ENCODE measurements at places on chromosomes 16 and 17.

DNA sequence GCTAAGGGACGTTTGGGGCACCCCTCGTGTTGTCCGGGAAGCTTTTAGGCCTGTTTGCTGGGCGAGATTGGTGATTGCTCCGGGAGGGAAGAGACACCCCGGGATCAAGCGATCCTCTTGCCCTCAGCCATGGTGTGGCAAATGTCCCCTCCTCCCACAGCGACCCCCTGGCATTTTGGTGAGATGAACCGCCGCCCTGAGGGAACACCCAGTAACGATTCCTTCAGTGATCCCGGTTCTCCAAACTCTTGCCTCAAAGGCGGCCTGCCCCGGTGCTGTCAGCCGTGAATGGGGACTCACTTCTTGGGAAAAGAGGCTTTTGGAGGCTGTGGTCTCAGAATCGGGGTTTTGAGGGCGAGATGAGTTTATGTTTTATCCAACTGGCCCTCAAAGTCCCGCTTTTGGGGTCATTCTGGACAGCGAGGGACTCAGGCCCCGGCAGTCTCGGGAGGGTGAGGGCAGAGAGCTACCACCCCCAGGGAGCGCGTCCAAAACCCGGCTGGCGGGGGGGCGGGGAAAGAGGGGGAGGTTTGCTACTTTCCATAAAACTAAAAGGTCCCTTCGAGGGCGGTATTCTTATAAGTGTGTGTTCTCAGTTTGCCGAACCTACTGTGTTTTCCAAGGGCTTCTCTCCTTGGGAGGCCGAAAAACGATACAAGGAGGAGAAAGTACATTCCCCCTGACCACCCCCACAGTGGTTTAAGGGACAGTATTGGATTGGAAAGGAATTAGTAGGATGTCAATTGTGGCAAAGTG lies 232.7 kb downstream of the MRTFB start:
- no peak for DNase-seq

GRCh38 chr16:50466170-50466569 lies 82.0 kb upstream of the NKD1 start:
- no peak for DNase-seq

DNA sequence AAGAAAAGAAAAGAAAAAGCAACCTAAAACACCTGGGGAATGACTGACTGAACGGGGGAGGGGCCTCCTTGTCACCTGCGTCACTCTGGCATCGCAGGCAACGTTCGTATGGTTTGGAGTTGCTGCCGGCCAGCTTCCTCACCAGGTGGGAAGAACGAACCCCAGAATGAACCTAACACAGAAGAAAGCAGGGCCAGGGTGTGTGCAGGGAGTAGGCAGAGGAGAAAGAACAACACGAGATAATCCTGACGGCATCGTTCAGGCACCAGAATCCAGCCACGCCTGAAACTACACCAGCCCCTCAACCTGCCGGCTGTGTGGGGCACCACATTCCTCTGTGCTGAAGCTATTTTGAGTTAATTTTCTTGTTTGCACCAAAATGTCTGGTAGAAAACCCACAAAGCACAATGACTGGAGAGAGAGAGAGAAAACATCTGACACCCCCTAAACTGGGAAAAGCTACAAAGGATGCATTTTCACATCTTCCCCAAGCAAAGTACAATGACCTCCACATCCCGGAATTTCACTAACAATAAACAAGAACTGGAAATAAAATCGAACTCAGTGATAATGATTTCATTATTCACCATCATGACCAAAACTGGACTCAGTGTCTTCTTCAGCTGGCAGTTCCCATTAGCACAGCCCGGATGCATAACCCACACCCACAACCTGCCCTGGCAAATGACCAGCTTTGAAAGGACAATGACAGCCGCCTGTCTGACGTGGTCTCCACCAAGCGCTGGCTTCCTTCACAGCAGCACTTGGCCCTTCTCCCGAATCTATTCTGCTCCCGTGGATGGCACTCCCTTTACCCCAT lies 23.6 kb downstream of the RAB40B start:
- no peak for DNase-seq

GRCh38 chr16:55622930-55623561 lies 32.7 kb upstream of the SLC6A2 start:
- DNase-seq, result no peak

- no peak for DNase-seq
Measured at GRCh38 chr17:7831233-7831632, 2.8 kb upstream of the KDM6B start.

DNA sequence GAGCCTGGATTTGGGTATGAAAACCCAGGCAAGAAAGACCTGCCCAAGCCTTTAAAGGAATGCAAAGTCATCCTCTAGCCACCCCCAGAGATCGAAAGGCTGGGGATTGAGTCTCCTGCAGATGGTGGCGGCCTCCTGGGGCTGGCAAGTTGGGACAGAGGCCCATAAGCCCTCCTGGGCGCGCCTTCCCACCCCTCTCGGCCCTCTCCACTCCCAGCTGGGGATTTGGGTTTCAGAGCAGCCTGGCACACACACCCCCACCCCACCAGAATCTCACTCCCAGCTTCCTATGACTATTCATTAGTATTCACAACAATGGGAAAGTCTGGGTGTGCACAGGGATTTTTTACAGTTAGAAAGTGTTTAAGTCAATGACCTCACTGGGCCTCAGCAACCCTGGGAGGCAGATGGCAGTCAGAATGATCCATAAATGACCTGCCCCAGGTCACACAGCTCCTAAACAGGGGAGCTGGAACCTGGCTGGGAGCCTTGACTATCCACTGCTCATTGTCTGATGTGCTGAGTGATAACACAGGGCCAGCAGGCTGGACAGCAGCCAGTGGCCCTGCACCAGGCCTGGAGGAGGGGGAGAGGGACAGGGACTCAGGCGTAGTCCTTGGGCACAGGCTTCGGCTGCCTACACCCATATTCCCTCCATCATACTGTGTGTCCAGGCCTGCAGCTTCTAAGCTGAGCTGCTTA lies 12.1 kb downstream of the NHERF1 start:
- DNase-seq, result no peak

GRCh38 chr17:71801301-71801700 lies 319.5 kb upstream of the SOX9 start:
- DNase-seq, result no peak

GRCh38 chr16:33877-34647 lies 19.3 kb downstream of the POLR3K start:
- DNase-seq, result no peak

GRCh38 chr17:82045936-82046484 lies 5.6 kb downstream of the RFNG start:
- DNase-seq, result no peak

- DNase-seq, result no peak
Measured at GRCh38 chr17:4165301-4166010, 22.5 kb downstream of the CYB5D2 start.

GRCh38 chr16:72018470-72018869 lies 9.9 kb downstream of the DHODH start:
- DNase-seq, result no peak

DNA sequence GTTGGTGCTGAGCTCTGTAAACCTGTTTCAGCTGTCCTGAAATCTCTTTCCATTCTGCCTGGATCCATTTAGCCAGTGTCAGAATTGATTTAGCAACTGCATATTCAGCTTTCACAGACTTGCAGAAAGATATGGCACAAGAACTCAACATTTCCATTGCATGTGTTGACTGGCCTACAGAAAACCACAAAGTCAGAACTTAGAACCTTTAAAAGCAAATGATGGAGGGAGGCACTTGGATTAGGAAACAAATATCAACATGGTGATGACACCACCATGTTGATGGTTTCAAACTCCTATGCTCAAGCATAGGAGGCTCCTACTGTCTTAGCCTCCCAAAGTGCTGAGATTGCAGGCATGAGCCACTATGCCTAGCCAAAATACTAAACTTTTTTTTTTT lies 52.3 kb upstream of the ARL6IP1 start:
- no peak for DNase-seq

GRCh38 chr16:56019274-56019673 lies 144.1 kb upstream of the CES5A start:
- DNase-seq, result no peak

DNA sequence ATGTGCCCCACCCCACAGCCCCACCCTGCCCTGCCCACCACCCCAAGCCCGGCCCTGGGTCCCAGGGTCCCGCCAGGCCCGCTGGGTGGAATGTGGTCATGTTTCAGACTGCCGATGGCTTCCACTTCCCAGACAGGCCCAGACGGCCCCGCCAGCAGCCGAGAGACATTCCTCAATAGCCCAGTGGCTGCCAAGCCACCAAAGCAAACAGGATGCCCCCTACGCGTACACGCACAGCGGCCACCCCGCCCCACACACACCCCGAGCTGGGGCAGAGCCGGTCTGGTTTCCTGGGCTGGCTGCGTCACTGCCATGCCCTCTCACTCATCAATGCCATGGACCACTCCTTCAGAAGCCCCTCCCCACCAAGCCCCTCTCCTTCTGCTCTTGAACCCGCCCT lies 1.2 kb upstream of the KRT17 start:
- DNase-seq, result no peak

- no peak for DNase-seq
Measured at GRCh38 chr17:77829843-77830799, 128.4 kb upstream of the TNRC6C start.

- no peak for DNase-seq
Measured at GRCh38 chr17:156094-156621, 18.8 kb downstream of the SCGB1C2 start.

- no peak for DNase-seq
Measured at GRCh38 chr17:17370711-17371110, 67.5 kb downstream of the NT5M start.

DNA sequence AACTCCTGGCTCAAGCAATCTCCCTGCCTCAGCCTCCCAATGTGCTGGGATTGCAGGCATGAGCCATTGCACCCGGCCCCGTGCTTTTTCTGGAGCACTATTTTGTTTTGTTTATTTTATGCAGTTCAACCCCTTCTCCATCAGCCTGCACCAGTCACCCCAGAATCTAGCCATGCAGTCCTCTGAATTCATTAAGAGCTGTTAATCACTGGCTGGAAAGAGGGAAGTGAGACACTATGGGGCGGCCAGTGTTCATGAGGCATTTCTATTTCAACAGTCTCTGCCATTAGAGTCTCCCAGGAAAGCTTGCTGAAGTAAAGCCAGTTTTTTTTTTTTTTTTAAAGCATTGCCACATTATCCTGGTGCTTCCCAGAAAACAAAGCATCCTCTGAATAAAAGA lies 1.7 kb downstream of the VWA3A start:
- DNase-seq, result no peak

- DNase-seq, result no peak
Measured at GRCh38 chr16:76835779-76836300, 355.1 kb upstream of the MON1B start.

- DNase-seq, result no peak
Measured at GRCh38 chr17:10626390-10626789, 30.7 kb downstream of the MYH3 start.

DNA sequence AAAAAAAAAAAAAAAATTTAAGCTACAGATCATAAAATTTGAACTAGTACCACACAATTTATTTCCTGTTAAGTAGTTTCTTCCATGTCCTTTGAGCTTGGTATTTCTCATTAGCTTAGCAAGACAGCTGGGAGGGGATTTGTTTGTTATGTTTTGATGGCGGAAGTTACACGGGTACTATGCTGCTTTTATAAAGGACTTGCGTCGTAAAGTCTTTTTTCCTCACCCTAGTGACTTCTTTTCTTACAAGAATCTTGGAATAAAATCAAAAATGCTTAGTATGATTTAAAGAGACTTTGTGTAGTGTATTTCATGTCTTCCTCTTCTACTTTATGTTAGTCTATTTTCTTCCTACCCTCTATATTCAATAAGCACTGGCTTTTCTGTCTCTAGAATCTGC lies 89.1 kb downstream of the NLK start:
- no peak for DNase-seq

- DNase-seq, result no peak
Measured at GRCh38 chr16:66918803-66919568, at the start of gene CDH16. Gene CDH16, minus strand, starts transcription at chr16:66918885. Its CDS starts 820 bp downstream, at chr16:66918065.

GRCh38 chr16:57128771-57129389 lies 36.5 kb downstream of the CPNE2 start:
- DNase-seq, result no peak

DNA sequence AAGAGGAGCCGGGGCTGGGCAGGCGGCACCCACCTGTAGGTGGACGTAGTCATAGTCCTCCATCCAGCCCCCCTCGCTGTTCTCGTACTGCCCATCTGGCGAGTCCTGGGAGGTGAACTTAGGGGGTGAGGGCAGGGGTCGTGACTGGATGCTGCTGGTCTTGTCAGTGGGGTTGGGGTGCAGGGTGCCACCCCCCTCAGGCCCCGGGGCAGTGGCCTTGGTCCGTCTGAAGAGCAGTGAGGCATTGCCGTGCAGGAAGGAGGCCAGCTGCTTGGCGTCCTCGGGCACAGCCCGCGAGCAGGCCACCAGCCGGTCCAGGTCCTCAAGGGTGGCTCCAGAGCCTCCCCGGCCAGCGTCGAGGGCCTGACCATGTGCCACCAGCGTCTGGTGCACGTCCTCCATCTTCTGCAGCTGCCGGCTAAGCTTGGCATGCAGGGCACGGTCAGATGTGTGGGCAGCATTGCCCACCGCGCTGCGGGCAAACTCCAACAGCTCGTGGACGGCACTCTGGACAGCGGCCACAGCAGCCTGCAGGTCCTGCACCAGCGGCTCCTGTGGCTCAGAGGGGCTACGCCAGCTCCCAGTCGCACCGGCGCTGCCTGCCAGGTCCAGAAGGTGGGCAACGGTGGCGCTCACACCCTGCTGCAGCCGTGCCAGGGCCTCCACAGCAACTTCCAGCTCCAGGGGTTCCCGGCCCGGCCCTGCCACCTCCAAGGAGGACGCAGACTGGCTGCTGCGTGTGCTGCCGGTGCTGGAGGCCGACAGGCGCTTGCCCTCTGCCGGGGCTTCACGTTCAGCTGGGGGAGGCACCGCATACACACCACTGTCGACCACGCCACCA lies 16.3 kb downstream of the CTRB1 start:
- no peak for DNase-seq

- DNase-seq, result no peak
Measured at GRCh38 chr16:11241480-11242204, 14.4 kb downstream of the SOCS1 start.

DNA sequence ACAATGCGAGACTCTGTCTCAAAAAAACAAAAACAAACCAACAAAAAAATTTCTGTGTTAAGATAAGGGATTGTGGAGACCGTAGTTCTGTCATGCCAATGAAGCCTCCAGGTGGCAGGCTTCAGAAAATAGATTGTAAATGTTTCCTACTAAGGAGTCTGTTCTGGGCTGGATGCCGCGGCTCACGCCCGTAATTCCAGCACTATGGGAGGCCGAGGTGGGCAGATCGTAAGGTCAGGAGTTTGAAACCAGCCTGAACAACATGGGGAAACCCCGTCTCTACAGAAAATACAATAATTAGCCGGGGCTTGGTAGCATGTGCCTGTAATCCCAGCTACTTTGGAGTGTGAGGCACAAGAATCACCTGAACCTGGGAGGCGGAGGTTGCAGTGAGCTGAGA lies 4.4 kb upstream of the SNX29 start:
- DNase-seq, result no peak
